ENCODE measurements at places on chromosomes 1 and 21.

DNA sequence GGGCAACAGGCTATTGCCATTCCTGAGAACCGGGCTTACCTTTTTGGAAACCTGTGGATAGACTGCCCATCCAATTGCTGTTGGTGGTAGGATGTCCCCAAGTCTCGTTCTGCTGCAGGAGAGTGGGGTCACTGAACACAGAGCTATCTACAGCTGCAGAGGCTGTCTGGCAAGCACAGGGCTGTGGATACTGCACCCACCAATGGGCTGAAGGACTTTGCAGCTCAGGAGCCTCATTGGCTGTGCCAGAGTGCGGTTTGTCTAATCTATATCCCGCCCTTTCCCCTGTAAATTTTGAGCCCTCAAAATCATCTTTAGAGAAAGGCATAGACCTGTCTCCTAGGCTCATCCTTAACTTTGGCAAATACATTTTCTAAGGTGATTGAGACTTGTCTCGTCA is 15.3 kb downstream of the RNF187 start:
- DNase-seq, result no peak

DNA sequence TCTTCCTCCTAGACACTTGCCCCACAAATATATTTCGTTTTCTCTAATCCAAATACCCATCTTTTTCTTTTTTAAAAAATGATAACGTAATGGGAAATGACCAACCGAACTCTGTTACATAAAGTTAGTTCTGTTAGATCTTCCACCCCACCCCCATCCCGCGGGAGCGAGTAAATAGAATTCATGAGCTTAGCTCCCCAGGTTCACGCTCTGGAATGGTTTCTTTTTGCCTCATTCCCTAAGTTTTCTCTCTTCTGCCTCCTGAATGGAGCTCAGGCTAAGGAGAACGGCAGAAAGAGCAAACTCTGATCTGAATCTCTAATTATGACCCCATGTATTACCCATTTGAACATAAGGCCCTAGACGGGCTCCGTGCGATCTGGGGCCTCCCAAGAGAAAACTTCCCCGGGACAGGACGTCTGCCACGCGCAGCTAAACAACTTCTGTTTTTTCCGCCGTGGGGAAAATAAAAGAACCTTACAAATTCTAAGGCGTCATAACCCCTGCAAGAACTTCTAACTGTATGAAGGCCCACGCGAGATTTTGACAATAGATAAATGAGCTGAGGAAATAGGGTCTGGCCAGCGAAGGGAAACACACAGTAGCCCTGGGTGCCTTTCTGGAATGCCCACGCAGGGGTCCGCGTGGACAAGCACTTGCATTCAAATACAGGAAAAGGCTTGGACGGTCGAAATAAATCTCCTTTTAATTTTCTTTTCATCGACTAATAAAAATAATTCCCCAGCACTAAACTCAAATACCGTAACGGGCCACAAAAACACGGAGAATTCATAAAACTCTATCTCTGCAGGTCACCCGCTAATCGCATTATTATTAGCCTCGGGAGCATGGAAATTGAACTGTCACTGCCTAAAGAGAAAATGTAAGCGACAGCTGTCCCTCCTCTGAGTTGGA is 2.2 kb downstream of the TBX15 start:
- DNase-seq, result no peak

GRCh38 chr1:240766831-240767230 is 154.9 kb upstream of the GREM2 start:
- no peak for DNase-seq

- no peak for DNase-seq
Observed at GRCh38 chr1:150429805-150430204, 57.4 kb upstream of the TARS2 start.

- DNase-seq, result no peak
Observed at GRCh38 chr1:28582248-28582615, 9.8 kb upstream of the RAB42 start.

DNA sequence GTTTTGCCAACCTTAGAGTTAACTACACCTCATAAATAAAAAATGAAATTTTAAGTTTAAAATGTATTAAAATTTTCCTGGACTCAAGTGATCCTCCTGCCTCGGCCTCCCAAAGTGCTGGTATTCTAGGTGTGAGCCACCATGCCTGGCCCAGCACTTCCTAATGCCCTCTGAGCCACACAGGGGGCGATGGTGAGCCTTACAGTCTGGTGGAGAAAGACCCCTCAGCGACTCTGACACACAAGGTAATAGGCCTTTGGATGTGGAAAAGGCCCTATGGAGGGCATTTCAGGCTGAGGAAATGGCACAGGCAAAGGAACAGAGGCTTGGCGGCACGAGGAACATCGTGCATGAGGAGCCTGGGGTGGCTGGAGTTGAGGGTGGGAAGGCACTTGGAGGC is 6.7 kb downstream of the CITED4 start:
- no peak for DNase-seq

GRCh38 chr1:202171292-202172014 is 11.1 kb upstream of the PTPN7 start:
- DNase-seq, result no peak

GRCh38 chr1:38047603-38048141 is 1.1 kb upstream of the POU3F1 start:
- no peak for DNase-seq

- no peak for DNase-seq
Observed at GRCh38 chr1:183783342-183783741, 21.6 kb upstream of the RGL1 start.

DNA sequence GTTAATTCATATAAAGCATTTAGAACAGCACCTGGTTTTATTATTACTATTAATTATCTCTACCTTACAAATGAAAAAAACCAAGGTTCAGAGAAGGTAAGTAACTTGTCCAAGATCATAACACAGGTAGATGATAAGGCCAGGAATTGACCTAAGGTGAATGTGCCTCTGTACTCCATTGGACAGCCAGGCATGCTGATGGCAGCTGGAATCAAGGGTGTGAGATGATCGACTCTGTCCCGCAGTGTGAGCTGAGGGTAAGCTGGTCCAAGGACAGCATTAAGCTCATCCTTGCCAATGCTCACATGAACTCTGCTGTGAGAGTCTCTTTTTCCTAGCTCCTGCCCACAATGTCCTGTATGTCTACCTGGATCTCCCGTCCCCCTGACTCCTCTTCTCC is 58.4 kb downstream of the DMAP1 start:
- DNase-seq, result no peak

GRCh38 chr1:178560871-178561376 is 48.0 kb downstream of the TEX35 start:
- DNase-seq, result no peak

- no peak for DNase-seq
Observed at GRCh38 chr1:150568594-150568966, 10.8 kb downstream of the MCL1 start.

GRCh38 chr1:61639608-61640336 is 85.2 kb downstream of the TM2D1 start:
- DNase-seq, result no peak

GRCh38 chr1:116277840-116278540 is 95.1 kb upstream of the ATP1A1 start:
- DNase-seq, result no peak

DNA sequence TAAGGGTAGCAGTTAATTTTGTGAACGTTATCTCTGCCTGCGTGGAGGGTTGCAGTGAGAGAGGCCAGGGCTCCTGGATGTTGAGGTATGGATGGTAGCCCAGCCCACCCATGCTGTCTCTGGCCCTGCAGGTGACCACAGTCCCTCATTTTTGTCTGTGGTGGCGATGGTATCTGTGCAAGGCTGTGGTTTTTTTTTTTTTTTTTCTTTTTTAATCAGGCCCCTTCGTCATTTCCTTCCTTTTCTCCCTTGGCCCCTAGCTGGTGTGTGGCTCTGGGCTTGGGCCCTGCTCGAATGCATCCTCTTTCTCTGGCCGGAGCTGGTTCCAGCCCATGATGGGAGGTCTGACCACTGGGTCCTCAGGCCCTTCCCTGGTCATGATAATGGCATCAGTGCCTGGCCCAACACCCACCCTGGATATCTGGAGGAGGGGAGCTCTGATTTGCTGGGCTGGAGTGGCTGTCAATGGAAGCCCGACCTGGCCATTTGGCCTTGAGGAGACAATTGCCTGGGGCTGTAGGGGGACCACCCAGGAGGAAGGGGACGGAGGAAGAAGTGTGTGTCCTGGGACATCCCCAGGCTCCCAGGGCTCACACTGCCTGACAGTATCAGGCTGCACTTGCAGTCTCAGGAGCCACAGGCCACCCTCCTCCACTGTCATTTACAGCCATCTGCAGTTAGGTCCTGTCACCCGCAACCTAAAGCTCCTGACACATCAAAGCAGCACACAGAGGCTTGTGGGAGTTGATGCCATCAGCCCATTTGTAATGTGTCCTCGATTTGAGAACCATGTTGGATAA is 8.1 kb upstream of the RNF187 start:
- no peak for DNase-seq

GRCh38 chr1:228289239-228289849 is 81.5 kb downstream of the OBSCN start:
- no peak for DNase-seq

GRCh38 chr1:96234299-96234698 is 487.3 kb upstream of the PTBP2 start:
- no peak for DNase-seq
